ENCODE measurements at places on chromosomes 2 and 18. TPM values are rescaled to one million over a fixed set of nuclear protein-coding genes. Genes with fewer than 3 reads are reported as not detected.
A peak's percentile ranks its signal among the peaks of the same experiment; 100 is the strongest.

GRCh38 chr18:40197711-40198110, 1757.3 kb upstream of the PIK3C3 start:
- no peak for DNase-seq

DNA sequence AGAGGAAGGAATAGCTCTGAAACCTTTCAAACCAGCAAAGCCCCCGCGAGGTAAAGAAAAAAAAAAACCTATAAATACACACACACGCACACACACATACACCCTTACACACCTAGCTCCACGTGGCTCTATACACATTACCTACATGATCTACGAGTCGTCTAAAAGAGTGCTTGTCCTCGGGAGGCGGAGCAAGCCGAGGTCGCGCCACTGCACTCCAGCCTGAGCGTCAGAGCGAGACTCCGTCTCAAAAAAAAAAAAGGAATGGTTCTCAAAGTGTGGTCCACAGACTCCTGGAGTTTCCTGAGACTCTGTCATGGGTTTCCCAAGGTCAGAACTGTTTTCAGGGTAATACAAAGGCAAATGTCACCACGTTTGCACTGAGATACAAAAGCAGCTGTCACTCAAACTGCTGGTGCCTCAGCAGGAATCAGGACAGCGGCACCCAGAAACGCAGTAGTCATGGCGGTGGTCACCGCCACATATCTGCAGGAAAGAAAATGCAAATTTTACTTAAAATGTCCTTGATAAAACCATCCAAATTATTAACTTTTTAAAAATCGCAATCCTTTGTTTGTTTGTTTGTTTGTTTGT, 130.0 kb upstream of the GPC1 start:
- no peak for DNase-seq

DNA sequence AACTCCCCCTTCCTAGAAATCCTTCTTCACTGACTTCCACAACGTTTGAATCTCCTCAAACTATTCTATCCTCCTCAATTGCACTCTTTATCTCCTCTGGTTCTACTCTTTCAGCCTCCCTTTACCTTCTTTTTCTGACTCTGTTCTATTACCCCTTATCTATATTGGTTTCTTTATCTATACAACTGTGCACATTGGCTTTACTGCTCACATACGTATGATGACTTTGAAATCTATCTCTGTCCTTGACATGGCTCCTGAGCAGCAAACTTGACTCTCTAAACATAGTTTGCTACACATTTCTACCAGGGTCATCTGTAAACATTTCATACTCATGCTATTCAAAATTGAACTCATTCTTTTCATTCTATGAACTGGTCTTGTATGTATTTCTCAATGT, 601.0 kb upstream of the LINC00305 start:
- DNase-seq: no peak

DNA sequence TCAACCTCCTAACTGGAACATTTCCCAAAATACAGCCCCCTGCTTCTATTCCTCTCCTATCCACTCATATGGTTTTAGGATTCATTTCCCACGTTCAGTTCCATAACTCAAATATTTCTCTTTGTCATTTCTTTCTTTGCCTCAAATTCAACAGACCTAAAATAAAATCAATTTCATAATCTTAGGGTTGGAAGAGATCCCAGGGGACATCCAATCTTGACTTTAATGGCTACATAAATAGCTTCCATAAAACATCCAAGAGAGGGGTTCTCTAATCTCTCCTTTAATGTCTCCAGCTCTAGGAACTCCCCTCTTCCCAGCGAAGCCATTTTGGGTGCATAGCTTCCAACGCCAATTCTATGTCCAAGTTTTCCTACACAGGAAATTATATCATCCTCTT, 33.8 kb downstream of the RBKS start:
- DNase-seq: peak; percentile 44

Gene RNF144A
- total RNA-seq: 23.6 TPM

- peak; percentile 26 for DNase-seq
Observed at GRCh38 chr2:164514491-164514890, 106.8 kb downstream of the GRB14 start.

DNA sequence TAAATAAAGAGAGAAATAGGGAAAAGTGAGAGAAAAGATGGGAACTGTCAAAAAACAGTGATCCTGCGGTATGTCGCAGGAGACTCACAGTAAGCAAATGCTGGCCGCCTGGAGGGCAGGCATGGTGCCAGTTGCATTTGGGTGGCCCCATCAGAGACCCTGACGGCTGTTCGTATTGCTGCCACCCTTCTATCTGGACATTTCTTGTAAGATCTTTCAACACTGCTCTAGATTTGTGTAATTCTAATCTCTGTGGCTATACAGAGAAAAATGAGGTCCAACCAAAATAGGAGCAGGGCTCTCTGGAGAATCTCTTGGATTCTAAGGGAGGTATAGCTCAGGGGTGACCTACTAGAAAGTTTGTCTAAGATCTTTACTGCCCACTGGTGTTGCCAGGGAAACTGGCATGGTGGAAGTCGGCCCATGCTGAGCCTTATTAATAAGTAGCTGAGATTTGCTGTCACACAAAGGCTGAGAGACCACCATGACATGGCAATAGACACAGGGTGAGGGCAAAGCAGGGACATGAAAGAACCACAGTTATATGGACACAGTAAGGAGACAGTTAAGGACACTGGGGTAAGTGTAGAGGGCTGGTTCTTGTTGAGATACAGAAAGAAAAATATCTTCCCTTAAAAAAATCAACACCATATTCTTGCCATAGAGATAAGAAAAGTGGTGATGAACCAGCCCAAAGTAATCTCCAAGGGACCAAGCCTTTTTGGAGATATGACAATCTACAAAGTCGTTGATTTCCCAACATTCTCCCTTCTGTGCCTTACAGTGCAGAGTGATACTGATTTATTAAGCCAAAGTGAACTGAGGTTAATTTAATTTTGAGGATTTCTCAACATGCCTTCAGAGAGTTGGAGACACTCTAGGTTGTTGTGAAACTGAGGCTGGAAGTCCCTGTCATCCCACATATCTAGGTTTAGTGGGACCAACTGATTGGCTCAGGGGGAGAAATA, 26.4 kb upstream of the FZD7 start:
- no peak for DNase-seq

Gene NPPC
- total RNA-seq: 0.17 TPM

DNA sequence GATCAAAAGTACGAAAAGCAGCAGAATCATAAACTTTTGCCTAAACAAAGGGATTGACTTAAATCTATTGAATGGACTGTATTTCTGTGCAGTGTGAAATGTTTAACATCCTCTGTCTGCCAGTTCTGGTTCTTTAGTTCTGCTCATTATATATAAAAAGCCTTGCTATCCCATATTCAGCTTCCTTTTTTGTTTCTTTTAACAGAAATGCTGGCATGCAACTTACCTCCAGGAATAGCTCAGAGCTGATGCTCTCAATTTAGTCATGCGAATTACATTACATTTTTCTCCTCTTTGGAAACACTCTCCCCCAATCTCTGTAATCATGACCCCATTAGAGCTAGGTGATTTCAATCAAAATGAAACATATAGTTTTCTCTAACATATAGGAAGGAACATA, 73.6 kb downstream of the SPHKAP start:
- no peak for DNase-seq

DNA sequence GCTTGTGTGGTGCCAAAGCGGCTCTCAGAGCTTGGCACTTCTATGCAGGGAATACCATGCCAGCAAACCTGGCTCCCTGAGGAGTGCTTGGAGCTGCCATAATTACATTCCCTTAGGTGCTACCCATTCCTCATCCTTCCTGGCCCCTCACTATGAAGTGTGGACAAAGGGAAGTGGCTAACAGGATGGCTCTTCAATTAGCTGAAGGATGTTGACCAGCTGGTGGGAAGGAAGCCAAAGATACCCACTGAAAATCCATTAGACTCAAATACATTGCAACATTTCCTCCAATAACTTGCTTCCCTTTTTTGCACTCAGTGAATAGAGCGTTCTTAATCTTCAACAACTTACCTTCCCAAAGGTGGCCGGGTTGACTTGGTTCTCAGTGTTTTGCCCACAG, 8.5 kb downstream of the RFX8 start:
- peak; percentile 72 for DNase-seq

DNA sequence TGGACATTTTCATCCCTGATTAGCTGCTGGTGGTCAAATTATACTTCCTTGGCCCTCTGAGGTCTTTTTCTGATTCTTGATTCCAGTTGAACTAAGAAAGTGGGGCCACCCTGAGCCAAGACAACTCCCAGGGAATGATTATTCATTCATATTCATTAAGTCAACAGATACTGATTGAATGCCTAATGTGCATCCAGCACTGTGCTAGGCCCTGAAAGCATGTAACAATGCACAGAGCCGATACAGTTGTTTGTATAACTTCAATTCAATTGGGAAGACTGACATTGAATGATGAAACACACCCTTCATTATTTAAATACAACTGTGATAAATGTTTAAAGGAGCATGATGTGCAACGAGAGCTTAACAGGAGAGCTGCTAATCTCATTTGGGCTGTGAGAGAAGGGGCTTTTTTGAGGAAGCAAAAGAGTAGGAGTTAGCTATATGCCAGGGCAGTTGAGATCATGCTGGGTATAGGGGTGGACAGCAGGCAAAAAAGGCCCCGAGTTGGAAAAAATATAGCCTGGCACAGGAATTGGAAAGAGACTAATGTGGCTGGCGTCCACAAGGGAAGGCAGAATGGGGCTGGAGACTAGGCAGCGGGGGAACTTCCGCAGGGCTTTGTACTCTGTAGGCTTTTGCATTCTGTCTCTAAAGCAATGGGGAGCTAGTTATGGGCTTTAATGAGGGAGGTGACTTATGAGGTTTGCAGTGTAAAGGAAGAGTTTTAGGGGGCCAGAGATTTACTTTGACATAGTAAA, 57.2 kb upstream of the ACVR1 start:
- DNase-seq: no peak

Gene CACNB4
- 0.17 TPM for total RNA-seq

- DNase-seq: no peak
Observed at GRCh38 chr2:239077260-239077659, 229.4 kb downstream of the TWIST2 start.

Gene AQP4
- total RNA-seq: not detected

DNA sequence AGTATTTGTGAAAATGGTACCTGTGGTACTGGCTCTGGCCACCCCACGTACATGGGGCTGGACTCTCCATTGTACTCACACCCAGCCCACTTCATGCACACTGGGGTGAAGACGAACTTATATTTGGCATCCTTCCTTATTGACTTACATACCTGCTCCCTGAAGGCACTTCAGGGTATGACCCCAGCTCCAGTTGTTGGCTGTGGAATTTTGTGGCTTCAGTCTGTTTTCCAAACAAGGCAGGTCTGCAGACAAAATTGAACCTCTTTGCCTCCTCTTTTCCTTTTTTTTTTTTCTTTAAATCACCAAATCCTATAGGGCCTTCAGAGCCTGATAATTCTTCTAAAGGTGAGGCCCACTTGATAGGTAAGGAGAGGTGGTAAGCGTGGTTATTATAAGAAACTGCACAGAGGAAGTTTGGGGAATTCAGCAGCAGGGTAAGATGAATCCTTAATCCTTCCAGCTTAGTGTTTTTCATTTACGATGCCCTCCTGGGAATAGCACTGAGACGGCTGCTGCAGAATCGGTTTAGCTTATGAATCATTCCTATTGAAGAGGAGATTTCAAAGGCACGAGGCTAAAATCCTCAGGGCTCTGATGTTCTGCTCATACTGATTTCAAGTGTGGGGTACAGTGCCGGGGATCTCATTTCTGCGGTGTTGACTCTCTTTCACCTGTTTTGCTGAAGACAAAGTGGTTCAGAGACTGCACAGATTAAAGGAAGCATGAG, 55.2 kb downstream of the KIF5C start:
- no peak for DNase-seq

GRCh38 chr2:222833410-222833809, 27.4 kb upstream of the ACSL3 start:
- DNase-seq: no peak

- DNase-seq: no peak
Observed at GRCh38 chr2:113257516-113258264, 21.0 kb downstream of the PAX8 start.

DNA sequence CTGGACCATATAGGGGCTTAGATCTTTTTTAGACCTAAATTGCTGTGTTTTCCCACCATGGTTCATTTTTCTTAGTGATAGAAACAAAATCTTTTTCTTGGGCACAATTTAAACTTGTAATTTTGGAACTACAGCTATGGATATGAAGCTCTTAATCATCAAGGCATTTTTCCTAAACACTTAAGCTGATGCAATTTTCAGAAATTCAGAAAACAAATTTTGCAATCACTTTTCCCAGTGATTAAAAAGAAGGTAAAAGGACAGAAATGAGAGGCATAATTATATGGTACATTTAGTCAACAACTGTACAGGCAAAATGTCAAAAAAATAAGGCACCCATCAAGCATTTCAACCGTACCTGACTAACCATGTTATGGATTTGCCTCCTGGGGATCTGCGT, 665.4 kb downstream of the XIRP2 start:
- DNase-seq: no peak

DNA sequence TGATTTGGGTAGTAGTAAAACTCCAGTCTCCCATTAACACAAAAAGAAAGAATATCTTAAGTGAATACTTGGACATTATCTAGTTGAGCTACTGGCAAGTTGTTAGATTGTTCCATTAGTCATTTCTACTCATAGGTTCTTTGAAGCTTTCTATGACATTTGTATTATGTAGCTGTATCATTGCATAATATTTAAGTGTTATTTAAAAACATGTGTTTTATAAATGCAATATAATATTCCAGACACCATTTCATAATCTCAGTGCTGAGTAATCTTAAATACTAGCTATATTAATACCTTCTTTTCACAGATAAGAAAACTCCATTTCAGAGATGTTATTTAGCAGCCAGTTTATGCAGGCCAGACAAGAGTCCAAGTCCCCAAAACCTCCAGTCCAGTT, 271.9 kb downstream of the NCKAP5 start:
- DNase-seq: no peak

DNA sequence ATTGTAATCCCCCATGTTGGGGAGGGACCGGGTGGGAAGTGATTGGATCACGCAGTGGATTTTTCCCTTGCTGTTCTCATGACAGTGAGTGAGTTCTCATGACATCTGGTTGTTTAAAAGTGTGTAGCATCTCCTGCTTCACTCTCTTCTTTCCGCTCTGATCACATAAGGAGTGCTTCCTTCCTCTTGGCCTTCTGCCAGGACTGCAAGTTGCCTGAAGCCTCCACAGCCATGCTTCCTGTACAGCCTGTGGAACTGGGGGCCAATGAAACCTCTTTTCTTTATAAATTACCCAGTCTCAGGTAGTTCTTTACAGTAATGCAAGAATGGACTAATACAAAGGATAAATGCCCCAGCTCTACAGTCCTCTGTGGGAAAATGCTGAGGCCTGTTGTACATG, 437.5 kb upstream of the NXPH2 start:
- no peak for DNase-seq

- no peak for DNase-seq
Observed at GRCh38 chr2:196528486-196529223, 110.9 kb upstream of the CCDC150 start.

GRCh38 chr2:28395334-28396061, 2.8 kb downstream of the FOSL2 start:
- peak; percentile 61 for DNase-seq

DNA sequence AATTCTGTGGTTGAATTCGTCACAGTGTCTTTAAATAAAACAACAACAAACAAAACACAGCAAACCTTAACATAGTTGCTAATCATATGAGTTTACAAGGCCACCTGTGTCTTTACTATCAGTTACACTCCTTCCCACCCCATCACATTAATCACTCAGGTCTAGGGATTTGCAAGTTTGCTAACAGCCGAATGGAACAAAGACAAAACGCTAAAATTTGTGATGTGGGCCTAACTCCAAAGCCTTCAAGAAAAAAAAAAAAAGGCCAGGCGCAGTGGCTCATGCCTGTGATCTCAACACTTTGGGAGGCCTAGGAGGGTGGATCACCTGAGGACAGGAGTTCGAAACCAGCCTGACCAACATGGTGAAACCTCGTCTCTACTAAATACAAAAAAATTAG, 566 bp upstream of the POLI start:
- no peak for DNase-seq

Gene PROKR1
- total RNA-seq: not detected

Gene DYSF
- total RNA-seq: 145 TPM

Data from dermis blood vessel endothelial cell (primary cell).